Fibroblast of villous mesenchyme (primary cell): ENCODE measurements at places on chromosomes 1 and 21. TPM values are rescaled to one million over a fixed set of nuclear protein-coding genes. Genes with fewer than 3 reads are reported as not detected.

- peak; percentile 67 for DNase-seq
These were observed 157.2 kb downstream of the PLA2G4A start for GRCh38 chr1:186985889-186986491.

DNA sequence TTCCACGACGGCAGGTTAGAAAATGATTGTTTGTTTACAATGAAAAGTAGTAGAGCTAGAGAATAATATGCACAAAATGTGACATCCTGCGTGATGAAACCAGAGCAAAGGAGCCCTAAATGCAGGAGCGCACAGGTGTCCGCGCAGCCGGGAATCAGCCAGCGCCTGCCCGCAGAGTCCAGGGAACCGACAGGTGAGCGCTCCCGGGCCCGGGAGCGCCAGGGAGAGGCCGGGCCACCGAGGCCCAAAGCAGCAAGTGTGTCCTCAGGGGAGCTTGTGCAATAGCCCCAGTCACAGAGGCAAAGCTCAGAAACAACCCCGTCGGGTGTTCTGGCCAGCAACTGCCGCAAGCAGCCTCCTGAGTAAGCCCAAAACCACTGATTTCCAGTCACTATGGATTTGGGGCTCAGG, 789 bp upstream of the GALE start:
- DNase-seq, result no peak

- no peak for DNase-seq
These were observed 14.6 kb upstream of the TRNAU1AP start for GRCh38 chr1:28538286-28538685.

DNA sequence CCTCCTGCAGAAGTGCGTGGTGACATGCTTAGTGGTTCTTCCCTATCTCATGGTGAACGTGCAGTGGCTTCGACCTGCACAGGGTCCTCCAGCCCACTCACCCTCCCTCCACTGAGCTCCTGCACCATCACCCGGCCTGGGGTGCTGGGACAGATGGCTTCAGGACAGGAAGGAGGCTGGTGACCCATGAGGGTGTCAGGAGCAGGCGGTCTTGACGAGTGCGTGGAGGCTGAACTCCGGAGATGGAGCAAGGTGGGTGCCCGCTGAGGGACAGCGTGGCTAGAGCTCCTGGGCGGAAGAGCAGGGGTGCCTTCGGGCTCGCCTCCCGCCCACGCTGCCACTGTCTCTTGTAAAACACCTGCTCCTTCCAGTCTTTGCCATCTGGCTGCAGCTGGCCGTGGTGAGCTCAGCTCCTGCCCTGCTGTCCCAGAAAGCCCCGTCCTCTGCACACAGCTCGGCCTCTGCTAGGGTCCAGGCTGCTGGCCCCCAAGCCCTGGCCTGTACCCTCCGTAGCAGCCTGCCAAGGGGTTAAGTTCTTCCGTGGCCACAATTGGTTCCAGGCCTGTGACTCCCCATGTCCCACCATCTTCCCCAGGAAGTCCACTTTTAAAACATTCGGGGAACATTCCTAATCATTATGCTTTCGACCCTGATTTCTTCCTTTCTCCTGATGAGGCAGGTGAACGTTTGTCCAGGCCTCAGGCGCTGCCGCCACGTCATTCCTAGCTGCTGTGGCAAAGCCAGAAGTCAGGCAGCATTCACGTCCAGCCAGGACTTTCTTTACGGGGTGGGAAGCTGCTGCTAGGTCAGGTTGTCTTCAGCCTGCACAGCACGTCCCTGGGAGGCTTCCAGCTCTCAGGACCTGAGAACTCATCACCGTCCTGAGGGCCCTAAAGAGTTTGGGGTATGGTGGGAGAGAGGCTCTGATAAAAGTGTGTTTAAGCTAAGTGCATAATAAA, 8.1 kb downstream of the KRTAP10-1 start:
- no peak for DNase-seq

- DNase-seq, result no peak
These were observed 127.8 kb downstream of the TMEM53 start for GRCh38 chr1:44546403-44547053.

DNA sequence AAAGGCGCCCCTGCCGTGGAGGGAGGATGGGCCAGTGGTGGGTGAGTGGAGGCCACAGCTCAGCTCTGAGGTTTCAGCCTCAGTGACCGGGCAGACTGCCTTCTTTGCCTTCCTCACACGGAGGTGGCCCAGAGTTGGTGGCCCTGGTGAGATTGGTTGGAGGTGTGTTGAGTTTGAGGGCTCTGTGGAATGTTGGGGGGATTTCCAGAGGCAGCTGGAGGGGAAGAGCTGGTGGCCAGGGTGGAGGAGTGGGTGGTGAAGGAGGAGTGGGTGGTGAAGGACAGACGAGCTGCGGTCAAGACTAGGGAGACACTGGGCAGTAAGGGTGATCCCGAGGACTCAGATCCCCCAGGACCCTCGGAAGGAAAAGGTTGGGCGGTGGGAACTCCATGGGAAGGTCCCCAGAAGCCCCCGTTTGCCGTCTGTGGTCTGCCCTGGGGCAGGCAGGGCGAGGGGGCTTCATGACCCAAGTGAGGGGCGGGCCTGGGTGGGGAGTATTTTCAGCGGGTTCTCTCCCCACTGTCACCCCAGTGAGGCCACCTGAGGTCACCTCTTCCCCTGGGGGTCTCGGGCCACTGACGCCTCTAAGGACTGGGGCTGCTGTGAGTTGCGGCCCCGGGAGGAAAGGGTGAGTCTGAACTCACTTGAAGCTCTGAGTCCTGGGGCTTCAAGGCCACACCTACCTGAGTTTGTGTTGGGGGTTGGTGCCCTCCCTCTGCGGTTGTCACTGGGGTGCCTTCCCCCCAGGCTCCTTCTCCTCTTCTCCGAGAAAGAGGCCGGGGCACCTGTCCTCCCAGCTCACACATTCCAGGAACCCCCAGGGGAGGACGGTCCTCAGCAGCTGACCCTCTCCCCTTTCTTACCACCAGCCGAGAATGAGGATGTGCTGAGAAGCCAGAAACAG, 22.7 kb upstream of the PIK3CD start:
- DNase-seq, result no peak

DNA sequence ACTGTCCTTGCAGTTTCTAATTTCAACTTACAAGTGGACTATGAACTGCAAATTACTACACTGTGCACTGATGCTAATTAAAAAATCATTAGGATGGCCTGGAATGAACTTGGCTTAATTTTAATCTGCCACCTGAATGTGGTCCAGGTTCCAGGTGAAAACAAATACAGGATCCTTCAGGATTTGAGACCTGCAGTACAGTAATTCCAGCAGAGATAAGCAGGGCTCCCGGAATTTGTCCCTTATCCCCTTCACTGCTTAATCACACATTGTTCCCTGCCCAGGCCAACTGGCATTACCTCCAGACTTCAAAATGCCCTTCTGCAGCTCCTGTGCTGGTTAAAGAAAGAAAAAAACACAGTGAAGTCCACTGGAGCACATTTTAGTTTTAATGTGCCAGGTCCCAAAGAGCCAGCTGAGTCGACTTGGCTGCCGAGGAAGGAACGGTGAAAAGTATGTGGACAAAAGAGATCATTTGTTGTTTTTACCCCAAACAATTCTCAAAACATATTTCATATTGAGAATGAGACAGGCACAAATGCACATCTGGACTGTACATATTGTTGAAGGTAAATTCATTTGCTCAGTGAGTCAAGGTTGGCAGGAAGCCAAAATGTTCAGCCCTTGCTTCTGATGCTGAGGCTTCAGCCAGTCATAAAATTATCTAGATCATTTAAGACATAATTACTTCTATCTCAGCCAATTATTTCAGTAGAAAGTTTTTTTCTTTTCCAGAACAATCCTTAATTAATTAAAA, 28.3 kb downstream of the DEGS1 start:
- DNase-seq, result peak; percentile 64

IL22RA1 gene
- not detected in 2 replicates for total RNA-seq

NTNG1 gene
- 2.9 and 9.1 TPM in 2 replicates for total RNA-seq
